NCI-H774 (cell line): ENCODE measurements at places on chromosomes 12 and 14.

DNA sequence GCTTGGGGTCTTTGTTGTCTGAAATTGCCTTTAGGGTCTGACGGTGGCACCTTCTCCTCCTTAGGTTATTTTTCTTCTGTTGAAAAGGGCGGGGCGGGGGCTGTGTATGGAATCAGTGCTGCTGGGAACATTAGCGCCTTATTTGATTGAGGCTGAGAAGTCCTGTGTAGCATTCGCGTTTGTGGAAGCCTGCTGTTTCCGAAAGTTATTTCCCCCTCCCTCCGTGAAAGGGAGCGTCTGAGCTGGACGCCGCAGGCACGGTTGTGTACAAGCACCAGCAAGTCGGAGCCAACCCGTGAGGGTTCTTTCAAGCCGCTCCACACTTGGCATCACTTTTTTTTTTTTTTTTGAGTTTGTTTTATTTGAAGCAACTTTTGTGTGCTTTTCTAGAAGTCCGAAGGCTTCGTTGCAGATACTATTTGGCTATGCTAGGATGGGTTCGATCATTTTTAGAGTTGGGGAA lies 1.1 kb downstream of the SYNE2 start:
- DNase-seq = peak; percentile 42

GRCh38 chr12:6354495-6355393 lies 12.9 kb upstream of the TNFRSF1A start:
- no peak for DNase-seq

GRCh38 chr12:43337571-43338444 lies 214.2 kb downstream of the ADAMTS20 start:
- no peak for DNase-seq

GRCh38 chr12:115023279-115024265 lies 339.6 kb upstream of the TBX3 start:
- DNase-seq = no peak

DNA sequence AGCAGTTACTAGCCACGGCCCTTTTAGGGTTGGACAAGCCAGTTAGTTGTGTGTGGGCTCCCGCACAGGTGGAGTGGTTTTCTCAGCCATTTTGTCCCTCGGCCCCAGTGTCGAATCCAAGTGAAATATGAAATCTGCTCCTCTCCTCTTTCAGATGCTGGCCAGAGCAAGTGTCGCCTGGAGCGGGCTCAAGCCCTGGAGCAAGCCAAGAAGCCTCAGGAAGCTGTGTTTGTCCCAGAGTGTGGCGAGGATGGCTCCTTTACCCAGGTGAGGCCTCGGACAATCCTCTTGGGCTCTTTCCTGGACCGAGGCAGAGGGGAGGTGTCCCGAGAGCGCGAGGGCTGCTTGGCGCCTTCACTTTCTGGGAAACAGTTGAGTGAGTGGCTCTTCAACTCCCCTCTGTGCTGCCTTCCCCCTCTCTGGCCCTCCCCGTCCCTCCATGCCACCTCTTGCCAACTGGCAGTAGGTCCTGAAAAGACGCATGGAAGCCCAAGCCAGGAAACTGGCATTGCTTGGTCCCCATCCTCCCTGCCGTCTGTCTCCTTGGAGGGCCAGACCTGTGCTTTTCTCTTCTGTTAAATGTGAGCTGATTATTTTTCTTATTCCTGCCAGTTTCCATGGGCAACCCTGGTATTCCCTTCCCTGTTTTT lies 74.2 kb downstream of the SMOC1 start:
- no peak for DNase-seq

DNA sequence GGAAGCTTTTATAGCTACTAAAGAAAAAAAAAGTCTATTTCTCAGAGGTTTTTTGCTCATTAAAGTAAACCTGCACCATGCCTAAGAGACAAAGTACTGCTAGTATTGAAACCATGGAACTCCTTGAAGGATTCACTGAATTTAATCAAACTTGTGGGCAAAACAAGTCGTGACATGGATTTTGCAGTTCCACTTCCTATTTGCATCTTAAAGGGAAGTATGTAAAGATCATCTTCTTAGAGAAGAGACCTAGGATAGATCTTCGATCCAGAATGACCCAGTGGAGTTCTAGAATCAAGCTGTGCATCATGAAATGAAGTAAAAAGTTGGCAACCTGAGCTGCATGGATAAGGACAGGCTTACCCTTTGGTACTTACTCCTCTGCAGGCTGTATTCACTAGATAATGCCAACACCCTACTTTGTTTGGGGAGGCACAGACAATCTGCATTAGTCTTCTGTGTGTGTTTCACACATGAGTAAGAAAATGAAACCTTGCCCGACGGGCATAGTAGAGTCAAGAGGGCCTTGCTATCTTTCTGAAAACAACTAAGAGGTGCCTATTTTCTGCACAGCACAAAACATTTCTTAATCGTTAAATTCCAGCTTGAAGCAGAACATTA lies 1.9 kb downstream of the GNG2 start:
- no peak for DNase-seq

DNA sequence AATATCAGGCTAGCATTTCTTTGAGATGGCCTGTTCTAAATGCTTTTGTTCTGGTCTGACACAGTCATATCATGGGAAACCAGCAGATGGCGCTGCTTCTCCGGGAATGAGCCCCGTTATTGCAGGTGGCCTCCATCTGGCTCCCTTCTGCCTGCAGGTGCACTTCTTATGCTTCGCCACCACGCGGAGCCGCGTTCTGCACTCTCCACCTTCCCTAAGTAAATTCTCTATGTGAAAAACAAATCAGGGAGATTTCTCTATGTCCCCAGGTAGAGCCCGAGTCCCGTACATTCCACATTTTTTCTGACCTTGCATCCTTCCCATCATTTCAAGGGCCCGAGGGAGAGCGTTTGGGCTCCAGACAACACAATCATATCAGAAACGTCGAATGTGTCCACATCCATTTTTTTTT lies 26.2 kb downstream of the GLRX5 start:
- peak; percentile 87 for DNase-seq

GRCh38 chr12:21614506-21614905 lies 9.9 kb upstream of the GYS2 start:
- DNase-seq = no peak

GRCh38 chr14:93331728-93332396 lies 974 bp downstream of the BTBD7 start:
- no peak for DNase-seq

DNA sequence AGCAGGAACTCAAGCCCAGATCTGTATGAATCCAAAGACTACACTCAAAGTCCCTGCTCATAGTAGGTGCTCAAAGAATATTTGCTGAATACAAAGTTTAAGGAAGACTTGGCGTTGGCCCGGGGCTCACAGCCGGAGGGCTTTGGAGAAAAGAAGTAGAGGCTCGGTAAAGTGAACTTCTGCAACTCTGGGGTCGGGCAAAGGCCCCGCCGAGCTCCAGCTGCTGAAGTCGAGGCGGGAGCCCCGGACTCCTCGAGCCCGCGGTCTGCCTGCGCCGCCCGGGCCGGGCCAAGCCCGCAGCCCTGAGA lies 335 bp downstream of the GCN1 start:
- no peak for DNase-seq

- no peak for DNase-seq
Measured at GRCh38 chr12:31804185-31804504, 75.3 kb upstream of the AMN1 start.

DNA sequence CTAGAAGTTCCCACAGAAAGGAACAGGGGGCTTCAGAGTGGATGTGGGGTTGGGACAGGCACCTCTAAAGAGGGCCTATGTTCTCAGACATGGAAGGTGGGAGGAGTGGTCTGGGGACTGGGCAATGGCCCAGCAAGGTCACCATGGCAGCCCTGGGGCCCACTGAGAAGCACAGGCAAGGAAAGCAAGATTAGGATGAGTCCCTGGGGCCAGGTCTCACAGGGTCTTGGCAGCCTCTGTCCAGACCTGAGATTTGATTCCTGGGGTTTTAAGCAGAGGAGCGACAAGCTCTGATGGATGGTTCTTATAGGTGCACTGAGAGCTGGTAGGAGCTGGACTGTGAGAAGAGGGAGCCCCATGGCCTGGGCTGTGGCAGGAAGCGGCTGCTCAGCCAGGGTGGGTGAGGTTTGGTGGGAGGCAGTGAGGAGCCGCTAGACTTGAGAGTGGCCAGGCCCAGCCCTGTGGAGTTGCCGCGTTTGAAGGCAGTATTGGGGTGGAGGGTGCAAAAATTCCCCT lies 44.0 kb downstream of the DLK1 start:
- DNase-seq = no peak

DNA sequence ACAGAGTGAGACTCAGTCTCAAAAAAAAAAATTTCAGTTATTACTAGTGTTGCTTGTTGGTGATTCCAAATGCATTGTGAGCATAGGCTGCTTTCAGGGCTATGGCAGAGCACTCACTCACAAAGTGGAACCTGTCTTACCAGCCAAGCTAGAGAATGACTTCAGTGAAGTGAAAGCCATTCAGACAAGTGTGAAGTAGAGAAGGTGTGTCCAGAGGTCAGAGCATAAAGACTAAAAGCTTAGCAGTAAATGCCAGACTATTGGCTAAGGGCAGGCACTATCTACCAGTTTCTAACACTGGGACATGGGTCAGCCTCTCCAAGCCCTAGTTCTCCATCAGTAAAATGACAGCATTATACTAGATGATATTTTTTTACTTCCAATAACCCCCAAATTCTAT lies 12.7 kb downstream of the PPP1R36 start:
- DNase-seq = no peak

DNA sequence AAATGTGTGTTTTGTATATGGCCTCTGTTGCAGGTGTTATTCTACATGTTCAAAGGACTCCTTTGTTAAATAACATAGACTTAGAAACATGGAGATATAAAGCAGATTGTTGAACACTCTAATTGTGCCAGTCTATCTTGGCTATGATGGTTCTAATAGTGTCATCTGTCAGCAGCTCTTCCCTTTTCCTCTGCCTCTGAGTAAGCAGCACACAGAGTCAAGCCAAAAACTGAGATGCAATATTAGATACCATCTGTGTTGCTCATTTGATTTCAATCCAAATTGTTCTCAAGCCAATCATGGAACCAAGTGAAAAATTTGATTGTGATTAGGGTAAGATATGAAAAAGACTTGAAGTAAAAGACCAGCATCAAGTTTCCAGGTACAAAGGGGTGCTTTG lies 871.1 kb upstream of the MGAT4C start:
- no peak for DNase-seq
